ENCODE measurements at places on chromosomes 5 and 9. TPM values are rescaled to one million over a fixed set of nuclear protein-coding genes. Genes with fewer than 3 reads are reported as not detected.

DNA sequence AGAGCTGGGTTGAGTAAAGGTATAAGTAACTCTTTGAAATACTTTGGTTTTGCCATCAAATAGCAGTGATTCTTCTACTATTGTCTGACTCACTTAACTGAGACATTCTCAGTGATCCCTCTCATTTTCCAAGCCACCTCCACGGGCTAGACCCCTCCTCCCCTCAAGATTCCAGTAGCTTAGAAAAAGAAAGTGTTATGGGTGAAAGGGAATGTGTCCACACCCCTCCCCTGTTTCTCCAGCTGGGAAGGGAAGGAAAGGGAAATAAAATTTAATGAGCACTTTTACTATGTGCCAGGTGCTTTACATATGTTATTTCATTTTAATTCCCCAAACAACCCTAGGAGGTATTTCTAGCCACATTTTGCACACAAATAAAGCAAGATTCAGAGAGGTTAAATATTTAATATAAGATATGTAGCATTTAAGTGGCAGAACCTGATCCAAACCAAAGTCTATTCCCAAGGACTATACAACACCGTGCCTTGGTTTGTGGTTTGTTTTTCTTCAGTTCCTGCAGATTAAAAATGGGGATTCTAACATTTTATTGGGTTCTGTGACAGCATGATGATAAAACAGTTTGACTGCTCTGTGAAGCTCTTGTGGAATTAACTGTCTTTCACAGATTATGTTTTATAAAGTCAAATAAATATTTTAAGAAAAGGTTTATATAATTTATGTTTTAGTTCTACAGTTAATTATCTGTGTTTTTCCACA lies 135.9 kb downstream of the ZSWIM6 start:
- peaks cover 26% of the 10 kb centered on the region for H3K4me1 ChIP-seq
- H3K27ac ChIP-seq, result no peak overlapping the region
- no peak overlapping the region for H3K4me3 ChIP-seq
- no peak for DNase-seq
- H3K36me3 ChIP-seq, result peaks cover 4% of the 10 kb centered on the region

The HK3 gene
- not detected for total RNA-seq

DNA sequence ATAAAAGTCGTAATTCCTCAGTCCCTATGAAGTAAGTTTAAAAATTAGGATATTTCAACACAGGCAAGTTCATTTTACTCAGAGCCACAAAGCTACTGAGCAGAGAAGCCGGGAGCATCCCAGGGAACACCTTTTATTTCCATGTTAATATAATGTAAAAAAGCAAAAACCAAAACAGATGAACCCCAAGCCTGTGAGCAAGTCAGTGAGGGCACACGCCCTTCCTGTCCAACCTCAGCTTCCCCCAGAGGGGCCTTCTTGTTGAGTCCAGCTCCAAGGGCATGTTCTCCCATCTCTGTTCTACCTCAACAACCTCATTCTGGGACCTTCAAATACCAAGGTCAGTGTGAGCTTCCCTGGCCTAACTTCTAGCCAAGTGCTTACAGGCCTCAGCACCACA lies 24.8 kb downstream of the NSUN2 start:
- no peaks in the 10 kb centered on the region for H3K4me1 ChIP-seq
- no peak overlapping the region for H3K27ac ChIP-seq
- H3K4me3 ChIP-seq, result no peak overlapping the region
- H3K27me3 ChIP-seq, result no peaks in the 10 kb centered on the region

DNA sequence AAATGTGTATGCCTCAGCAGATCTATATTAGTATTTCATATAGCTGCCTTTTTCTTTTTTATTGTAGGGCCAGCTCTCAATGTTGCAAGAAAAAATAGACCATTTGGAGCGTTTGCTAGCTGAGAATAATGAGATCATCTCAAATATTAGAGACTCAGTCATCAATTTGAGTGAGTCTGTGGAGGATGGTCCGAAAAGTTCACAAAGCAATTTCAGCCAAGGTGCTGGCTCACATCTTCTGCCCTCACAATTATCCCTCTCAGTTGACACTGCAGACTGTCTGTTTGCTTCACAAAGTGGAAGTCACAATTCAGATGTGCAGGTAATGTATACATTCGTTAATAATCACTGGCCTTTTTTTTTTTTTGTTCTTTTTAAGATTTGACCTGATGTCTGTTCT lies 23.7 kb downstream of the MAN2A1 start:
- peaks cover 32% of the 10 kb centered on the region for H3K36me3 ChIP-seq
- no peak overlapping the region for H3K27ac ChIP-seq
- DNase-seq, result no peak
- peaks cover 63% of the 10 kb centered on the region for H3K4me1 ChIP-seq
- H3K27me3 ChIP-seq, result no peaks in the 10 kb centered on the region

GRCh38 chr5:31392061-31392460 lies 139.8 kb downstream of the DROSHA start:
- no peak for DNase-seq
- H3K27me3 ChIP-seq, result no peaks in the 10 kb centered on the region
- no peaks in the 10 kb centered on the region for H3K36me3 ChIP-seq
- no peaks in the 10 kb centered on the region for H3K4me1 ChIP-seq

- no peaks in the 10 kb centered on the region for H3K36me3 ChIP-seq
- H3K27ac ChIP-seq, result no peak overlapping the region
- H3K4me3 ChIP-seq, result no peak overlapping the region
Observed at GRCh38 chr9:108845507-108845906, 10.3 kb downstream of the ACTL7B start.

The FAM81B gene
- not detected for total RNA-seq

GRCh38 chr5:5165541-5166002 lies 25.4 kb downstream of the ADAMTS16 start:
- no peak overlapping the region for H3K27ac ChIP-seq
- no peaks in the 10 kb centered on the region for H3K36me3 ChIP-seq
- DNase-seq, result no peak
- no peak overlapping the region for H3K4me3 ChIP-seq
- H3K27me3 ChIP-seq, result no peaks in the 10 kb centered on the region
- H3K4me1 ChIP-seq, result no peaks in the 10 kb centered on the region

DNA sequence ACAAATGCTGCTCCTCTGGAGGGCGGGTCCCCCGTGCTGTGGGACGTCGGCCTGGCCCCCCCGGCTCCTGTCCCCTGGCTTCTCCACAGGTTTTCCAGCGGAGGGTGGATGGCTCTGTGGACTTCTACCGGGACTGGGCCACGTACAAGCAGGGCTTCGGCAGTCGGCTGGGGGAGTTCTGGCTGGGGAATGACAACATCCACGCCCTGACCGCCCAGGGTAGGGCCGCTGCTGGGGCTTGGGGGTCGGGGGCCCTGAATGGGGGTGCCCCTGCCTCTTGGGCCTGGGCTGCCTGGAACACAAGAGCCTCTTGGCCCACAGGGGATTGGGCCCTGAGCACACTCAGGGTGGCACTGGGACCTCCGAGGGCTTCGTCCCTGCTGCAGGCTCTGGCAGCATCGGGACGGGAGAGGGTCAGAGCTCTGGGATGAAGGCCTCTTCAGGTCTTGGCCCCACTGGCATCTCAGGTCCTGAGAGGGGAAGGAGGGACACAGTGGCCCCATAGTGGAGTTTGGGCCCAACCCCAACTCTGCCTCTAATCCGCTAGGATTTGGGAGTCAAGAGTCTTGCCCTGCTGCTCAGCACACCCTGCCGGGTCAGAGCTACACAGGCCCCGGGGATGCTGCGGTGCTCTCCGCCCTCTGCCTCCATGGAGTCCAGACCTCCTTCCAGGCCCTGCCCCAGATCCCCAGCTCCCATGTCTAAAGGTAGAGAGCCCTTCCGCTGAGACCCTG lies 5.2 kb downstream of the FCN2 start:
- no peak for DNase-seq
- H3K4me1 ChIP-seq, result no peaks in the 10 kb centered on the region

DNA sequence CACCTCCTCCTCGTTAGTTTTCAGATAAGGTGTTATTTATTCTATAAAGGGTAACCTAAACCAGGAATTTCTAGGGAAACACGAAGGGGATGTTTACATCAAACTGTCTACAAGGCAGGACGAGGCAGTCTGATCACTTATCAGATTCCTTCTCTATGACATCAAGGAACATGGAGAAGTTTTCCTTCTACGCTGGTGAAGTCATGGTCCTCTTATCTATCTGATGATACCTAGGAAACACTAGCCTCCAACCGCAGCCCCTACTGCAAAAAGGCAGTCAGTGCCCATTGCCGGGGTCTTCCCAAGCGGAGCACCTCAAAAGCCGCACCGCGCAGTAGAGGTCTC lies 1.5 kb downstream of the MPDZ start:
- no peak overlapping the region for H3K4me3 ChIP-seq
- H3K27ac ChIP-seq, result no peak overlapping the region
- no peaks in the 10 kb centered on the region for H3K4me1 ChIP-seq
- no peaks in the 10 kb centered on the region for H3K36me3 ChIP-seq

DNA sequence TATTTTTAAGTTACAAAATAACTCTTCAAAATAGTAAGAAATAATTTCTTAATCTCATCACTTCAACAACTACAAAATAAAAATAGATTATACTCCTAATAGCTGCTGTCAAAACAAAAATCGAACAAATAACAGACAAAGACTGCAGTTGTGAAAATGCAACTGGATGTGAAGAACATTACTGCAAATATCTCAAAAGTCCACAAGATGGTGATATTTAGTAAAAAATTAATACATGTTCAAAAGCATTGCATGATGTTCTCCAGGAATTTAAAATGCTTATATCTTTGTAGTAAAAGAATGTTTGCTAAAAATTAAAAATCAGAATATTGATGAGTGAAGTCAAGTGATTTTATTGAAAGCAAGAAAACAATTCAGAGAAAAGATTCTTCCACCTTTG lies 66.2 kb downstream of the MPDZ start:
- no peak overlapping the region for H3K27ac ChIP-seq
- H3K36me3 ChIP-seq, result no peaks in the 10 kb centered on the region
- DNase-seq, result no peak
- H3K4me1 ChIP-seq, result no peaks in the 10 kb centered on the region
- no peaks in the 10 kb centered on the region for H3K27me3 ChIP-seq

GRCh38 chr5:178319541-178320041 lies 87.0 kb upstream of the PHYKPL start:
- no peak overlapping the region for H3K27ac ChIP-seq
- peaks cover 2% of the 10 kb centered on the region for H3K36me3 ChIP-seq
- no peaks in the 10 kb centered on the region for H3K4me1 ChIP-seq
- no peaks in the 10 kb centered on the region for H3K27me3 ChIP-seq
- DNase-seq, result no peak

GRCh38 chr5:32589942-32590869 lies 4.8 kb downstream of the SUB1 start:
- peaks cover 62% of the 10 kb centered on the region for H3K4me1 ChIP-seq
- H3K27me3 ChIP-seq, result no peaks in the 10 kb centered on the region
- DNase-seq, result peak; percentile 42
- H3K4me3 ChIP-seq, result no peak overlapping the region

DNA sequence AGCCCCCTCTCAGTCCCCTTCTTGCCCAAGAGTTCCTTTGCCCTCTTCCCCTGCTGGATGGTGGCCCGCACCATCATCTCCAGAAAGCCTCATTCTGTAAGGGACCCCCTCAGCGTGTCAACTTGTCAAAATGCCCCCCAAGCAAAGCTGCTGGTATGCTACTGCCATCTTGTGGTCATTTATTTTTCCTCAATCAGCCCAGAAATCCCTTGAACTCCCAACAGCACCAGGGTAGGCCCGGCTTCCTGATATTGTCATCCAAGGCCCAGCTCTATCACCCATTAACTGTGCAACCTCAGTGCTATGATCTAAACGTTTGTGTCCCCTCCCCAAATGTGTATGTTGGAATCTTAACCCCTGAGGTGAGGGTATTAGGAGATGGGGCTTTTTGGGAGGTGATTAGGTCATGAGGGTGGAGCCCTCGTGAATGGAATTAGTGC lies 53.2 kb upstream of the FBXW11 start:
- H3K27me3 ChIP-seq, result no peaks in the 10 kb centered on the region
- no peak overlapping the region for H3K27ac ChIP-seq
- H3K36me3 ChIP-seq, result peaks cover 56% of the 10 kb centered on the region
- no peak for DNase-seq

DNA sequence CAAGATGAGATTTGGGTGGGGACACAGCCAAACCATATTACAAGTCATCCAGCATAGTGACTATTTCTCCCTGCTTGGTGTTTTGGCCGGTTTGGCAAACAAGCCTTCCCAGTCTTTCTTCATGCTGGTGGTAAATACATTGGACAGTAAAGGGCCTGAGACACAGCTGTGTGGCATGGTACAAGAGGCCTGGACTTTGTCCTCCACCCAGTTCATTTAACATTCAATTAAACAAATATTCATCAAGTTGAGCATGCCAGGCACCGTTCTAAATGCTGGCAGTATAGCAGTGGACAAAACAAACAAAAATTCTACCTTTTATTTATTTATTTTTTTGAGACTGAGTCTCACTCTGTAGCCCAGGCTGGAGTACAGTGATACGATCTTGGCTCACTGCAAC lies 62.7 kb upstream of the SLC28A3 start:
- DNase-seq, result no peak
- no peak overlapping the region for H3K4me3 ChIP-seq
- H3K27ac ChIP-seq, result no peak overlapping the region
- H3K36me3 ChIP-seq, result no peaks in the 10 kb centered on the region
- no peaks in the 10 kb centered on the region for H3K4me1 ChIP-seq

GRCh38 chr9:111943200-111943599 lies 46.6 kb downstream of the UGCG start:
- H3K27ac ChIP-seq, result no peak overlapping the region
- H3K4me3 ChIP-seq, result no peak overlapping the region
- peaks cover 6% of the 10 kb centered on the region for H3K36me3 ChIP-seq
- no peak for DNase-seq
- H3K4me1 ChIP-seq, result peaks cover 27% of the 10 kb centered on the region

The INSL4 gene
- not detected for total RNA-seq
